Hepatocyte (in vitro differentiated cells): ENCODE measurements at places on chromosomes 7 and 10.

DNA sequence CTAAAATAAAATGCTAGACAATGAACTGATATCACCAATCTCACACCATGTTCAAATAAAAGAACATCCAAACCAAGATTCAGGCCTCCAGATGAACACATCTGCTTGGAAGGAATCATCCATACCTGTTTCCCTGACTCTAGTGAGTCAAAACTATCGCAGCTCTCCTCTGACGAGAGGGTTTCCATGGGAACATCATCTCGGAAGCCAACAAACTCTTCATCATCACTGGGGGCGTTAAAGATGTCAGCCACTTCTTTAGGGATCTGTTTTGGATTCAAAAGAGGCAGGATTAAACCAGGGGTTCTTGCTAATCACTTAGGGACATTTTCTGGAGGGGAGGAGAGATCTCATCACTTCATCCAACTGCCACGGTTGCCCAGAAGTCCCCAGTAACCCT lies 29.1 kb downstream of the CDCA7L start:
- no peak for DNase-seq
- no peaks in the 10 kb centered on the region for H3K27me3 ChIP-seq
- H3K36me3 ChIP-seq = no peaks in the 10 kb centered on the region
- H3K27ac ChIP-seq = no peak overlapping the region

DNA sequence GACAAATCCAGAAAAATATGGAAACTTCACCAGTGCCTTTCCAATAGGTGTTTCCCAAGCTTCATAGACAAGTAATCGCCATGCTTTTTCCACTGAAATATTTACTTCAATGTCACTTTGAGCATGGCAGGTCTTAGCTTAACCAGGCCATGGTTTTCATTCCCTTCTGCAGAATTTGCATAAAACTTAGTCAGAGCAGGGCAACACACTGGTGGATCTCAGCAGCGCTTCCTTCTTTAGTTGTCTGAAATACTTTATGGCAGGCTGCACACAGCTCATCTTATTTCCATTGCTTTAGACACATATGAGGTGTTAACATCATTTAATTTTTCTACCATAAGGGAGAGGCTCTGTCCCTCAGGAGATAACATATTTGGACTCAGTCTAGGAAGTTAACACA lies 102.9 kb upstream of the AHR start:
- H3K27me3 ChIP-seq = no peaks in the 10 kb centered on the region
- no peak overlapping the region for H3K27ac ChIP-seq
- H3K36me3 ChIP-seq = no peaks in the 10 kb centered on the region
- no peaks in the 10 kb centered on the region for H3K4me1 ChIP-seq
- no peak overlapping the region for H3K4me3 ChIP-seq

GRCh38 chr7:51080216-51080615 lies 236.4 kb downstream of the COBL start:
- H3K4me3 ChIP-seq = no peak overlapping the region
- no peaks in the 10 kb centered on the region for H3K36me3 ChIP-seq
- peaks cover 6% of the 10 kb centered on the region for H3K4me1 ChIP-seq
- no peaks in the 10 kb centered on the region for H3K27me3 ChIP-seq

DNA sequence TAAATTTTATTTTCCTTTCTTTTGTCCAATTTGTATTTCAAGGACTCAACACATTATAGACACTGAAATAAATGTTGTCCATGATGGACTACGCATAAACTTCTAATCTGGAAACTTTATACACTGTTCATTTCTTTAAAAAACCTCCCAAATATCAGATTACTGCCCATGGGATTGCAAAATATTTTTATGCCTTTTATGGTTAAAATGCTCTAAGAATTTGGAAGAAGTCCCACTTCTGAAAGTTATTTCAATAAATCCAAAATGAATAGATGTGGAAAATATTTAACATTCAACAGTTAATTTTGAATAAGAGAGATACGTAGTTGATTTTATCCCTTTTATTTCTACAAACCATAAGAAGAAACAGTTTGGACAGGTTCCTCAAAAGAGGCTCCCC lies 46.1 kb downstream of the CABCOCO1 start:
- no peak overlapping the region for H3K27ac ChIP-seq
- no peak for DNase-seq
- H3K36me3 ChIP-seq = no peaks in the 10 kb centered on the region
- no peaks in the 10 kb centered on the region for H3K4me1 ChIP-seq
- no peak overlapping the region for H3K4me3 ChIP-seq
- H3K27me3 ChIP-seq = no peaks in the 10 kb centered on the region

DNA sequence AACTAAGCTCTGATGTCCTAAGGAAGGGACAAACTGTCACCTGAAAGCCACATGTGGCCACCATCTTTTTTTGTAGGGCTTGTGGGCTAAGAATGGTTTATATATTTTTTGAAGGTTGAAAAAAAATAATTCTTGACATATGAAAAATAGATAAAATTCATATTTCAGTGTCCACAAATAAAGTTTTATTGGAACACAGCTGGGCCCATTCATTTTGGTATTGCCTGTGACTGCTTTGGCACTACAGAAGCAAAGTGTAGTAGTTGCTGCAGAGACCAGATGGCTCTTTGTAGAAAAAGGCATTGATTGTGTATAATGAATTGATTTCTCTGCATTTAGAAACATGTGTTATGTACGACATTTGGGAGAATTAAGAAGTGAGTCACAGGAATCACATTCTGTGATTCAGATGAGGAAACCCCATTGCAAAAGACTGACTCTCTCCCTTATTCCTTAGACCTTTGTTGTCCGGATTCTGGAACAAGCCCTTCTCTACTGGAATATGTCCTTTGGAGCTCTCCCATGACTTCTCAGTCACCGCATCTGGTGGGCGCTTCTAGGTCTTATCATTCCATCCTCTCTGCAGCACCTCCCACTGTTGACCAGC lies 438.7 kb downstream of the LRMDA start:
- H3K27me3 ChIP-seq = peaks cover 3% of the 10 kb centered on the region
- DNase-seq = no peak
- no peak overlapping the region for H3K4me3 ChIP-seq
- no peaks in the 10 kb centered on the region for H3K36me3 ChIP-seq
